ENCODE measurements at places on chromosomes 11 and 22.

GRCh38 chr11:111001986-111002611 is 243.4 kb upstream of the POU2AF2 start:
- DNase-seq = peak; percentile 37

DNA sequence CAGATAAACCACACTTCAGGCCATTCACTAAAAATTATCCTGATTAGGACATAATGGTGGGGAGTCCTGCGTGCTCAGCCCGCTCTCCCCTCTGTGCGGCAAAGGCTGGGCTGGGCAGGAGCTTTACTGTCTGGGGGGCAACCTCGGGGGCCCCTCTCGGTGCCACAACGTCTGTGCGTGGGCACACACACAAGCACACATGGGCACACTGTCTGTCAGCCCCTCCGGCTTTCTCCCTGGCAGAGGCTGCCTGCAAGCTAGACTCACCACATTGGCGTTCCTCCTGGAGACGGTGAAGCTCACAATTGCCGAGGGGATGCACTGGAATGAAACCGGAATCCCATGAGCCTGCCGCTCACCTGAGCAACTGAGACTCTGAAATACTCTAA is 5.2 kb downstream of the MLC1 start:
- DNase-seq = no peak

DNA sequence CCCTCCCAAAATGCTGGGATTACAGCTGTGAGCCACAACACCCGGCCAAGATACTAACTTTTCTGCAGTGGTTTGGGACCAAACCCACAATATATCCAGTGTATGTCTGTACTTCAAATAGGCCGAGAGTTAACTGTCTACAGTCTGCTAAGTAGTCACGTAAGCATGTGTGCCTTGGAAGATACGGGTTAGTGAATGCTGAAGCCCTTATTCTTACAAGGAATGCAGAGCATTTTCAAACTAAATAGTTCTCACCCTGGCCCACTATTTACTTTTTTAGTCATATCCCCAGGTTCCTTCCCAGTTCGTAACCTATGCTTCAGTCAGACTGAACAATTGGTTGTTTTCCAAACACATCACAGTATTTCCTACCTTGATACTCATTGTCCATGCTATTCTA is 176.0 kb downstream of the WNT11 start:
- DNase-seq = no peak

GRCh38 chr11:117232092-117232878 is at the start of gene RNF214:
Gene RNF214, plus strand, starts transcription at chr11:117232671. Its CDS starts 1,602 bp downstream, at chr11:117234273.
- peak; percentile 96 for DNase-seq

- DNase-seq = no peak
Observed at GRCh38 chr22:23751441-23751996, 607 bp upstream of the ZNF70 start.

- DNase-seq = no peak
Observed at GRCh38 chr11:15863411-15863810, 492.9 kb downstream of the SOX6 start.

DNA sequence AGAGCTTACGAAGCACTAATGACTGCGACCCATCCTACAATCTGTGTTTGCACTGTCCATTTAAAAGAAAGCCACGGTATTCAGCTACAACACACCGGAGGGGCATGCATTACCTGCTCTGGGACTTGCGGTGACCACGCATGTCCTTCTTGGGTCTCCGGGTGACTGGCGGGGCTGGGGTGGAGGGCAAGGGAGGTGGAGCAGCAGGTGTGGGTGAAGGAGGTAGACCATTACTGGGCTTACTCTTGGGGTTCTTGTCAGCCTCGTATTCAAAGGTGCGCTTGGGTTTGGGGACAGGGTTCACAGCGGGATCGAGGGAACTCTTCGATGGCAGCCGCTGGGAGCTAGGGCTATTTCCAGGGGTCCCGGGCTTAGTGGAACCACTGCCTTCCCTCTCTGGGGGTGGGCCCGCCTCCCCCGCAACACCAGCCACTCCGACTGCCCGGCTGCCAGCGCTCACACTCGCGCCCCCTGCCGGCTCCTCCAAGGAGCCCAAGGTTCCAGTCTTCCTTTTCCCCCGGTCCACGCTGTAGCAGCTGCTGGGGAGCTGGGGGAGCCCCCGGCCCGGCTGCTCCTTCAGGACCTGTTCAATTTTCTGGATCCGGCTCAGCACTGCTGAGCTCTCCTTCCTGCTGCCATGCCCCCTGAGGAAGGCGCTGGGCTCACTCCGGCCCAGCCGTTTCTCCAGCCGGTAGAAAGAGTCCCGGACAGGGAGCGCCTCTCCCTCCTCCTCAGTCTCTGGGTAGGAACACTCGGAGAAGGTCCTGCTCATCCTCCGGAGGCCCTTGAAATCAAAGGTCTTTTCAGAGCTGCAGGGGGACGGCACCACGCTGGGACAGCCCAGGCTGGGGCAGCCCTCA is 47.5 kb downstream of the RPL27A start:
- no peak for DNase-seq

- DNase-seq = no peak
Observed at GRCh38 chr11:110530900-110531741, 101.4 kb downstream of the FDX1 start.

DNA sequence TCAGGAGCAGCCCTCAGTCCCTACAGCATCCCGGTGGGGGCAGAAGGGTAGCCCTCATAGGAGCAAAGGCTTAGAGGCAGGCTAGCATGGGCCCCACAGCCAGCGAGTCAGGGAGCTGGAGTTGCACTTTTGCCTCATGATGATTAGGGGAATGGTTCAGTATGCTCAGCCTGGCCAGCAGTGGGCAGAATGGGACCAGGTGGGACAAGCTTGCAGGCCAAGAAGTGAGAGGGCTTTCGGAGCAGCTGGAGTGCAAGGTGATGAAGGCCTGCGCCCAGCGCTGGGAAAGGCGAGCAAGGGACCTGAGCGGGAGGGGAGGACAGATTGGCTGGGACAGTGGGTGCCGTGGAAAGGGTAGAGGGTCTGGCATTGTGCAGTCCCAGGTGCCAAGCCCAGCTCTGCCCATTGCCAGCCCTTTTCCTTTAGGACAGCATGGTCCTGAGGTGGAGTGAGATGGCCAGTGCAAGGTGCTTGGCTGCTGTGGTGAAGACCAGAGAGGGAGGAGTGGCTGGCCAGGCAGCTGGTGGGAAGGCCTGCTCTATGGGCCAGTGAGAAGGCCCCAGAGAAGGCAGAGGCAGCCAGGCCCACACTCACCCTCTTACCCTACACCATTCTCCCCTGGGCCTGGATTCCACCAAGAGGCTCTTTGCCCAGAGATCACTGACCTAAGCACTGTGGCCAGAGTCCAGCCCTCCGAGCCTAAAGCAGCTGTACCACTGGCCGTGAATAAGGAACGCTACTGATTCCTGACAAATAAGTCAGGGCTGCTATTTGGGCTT is 47.9 kb upstream of the SUSD2 start:
- no peak for DNase-seq

DNA sequence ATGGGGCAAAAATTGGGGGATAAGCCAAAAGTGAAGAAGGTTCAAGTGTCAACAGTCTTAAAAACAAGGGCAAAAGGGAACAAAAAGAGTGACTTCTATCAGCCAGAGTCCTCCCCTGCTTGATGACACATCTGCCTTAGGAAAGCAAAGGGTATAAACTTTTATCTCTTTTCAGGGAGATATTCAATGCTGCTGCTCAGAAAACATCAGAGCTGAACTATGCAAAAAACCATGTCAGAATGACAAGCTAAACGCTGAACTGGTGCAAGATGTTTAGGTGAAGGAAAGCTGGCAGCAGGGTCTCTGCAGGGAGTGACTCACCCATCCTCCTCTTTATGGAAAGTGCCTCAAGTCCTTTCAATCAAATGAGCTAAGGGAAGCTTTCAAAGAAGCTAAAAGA is 24.7 kb downstream of the ALG9 start:
- peak; percentile 32 for DNase-seq

- DNase-seq = peak; percentile 92
Observed at GRCh38 chr11:16785520-16786128, 47.2 kb downstream of the C11orf58 start.

DNA sequence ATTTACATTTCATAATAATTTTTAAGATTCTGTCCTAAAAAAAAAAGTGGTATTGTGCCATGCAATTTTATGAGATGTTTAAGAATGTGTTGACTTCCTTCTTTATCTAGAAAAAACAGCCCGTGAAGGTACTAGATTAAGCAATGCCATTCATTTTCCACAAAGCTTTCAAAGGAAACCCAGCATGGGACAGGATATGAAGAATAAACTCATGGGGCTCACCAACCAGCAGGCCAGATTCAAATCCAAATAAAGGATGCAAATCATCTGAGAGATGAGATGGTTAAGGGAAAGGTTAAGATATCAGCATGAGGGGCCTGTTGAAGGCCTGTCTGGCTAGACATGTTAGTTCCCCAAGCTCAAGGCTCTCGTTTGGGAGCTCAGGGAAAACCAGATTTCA is 199.1 kb downstream of the SWAP70 start:
- DNase-seq = no peak

GRCh38 chr11:110972640-110973039 is 260.4 kb upstream of the ARHGAP20 start:
- peak; percentile 38 for DNase-seq

GRCh38 chr11:111777094-111778046 is 11.2 kb upstream of the PPP2R1B start:
- DNase-seq = peak; percentile 62

DNA sequence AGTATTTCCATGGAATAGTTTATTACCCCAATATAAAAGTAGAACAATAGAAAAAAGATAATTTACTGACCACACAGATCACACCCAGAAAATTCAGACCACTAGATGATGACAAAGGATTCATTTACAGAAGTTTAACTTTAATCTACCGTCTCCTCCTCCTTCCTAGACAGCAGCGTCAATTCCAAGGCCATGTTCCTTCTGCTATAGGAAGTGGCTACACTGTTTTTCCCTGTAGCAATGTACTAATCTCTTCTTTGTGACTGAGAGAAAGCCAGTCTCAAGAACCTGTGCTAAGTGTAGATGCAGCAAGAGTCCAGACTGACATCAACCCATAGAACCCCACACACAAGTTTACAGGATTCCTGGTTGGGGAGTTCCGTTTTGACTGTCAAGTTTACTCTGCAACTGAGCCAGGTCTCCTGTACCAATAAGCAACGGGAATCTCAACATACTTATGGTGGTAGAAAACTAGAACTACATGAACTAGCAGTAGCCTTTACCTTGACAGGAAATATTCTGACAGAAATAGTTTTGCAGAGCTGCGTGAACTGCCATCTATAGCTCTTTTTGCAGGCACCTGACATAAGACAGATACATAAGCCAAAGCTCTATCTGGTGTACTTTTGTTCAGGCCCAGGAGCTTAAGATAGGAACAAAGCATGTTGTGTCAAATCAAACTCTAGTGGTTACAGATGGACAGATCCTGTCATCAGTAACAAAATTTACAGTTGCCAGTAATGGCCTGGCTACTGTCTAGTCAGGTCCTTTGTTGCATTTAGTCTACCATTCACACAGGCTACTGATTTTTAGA is 42.9 kb downstream of the MRTFA start:
- no peak for DNase-seq

- DNase-seq = no peak
Observed at GRCh38 chr11:103681855-103682254, 354.6 kb upstream of the DDI1 start.

DNA sequence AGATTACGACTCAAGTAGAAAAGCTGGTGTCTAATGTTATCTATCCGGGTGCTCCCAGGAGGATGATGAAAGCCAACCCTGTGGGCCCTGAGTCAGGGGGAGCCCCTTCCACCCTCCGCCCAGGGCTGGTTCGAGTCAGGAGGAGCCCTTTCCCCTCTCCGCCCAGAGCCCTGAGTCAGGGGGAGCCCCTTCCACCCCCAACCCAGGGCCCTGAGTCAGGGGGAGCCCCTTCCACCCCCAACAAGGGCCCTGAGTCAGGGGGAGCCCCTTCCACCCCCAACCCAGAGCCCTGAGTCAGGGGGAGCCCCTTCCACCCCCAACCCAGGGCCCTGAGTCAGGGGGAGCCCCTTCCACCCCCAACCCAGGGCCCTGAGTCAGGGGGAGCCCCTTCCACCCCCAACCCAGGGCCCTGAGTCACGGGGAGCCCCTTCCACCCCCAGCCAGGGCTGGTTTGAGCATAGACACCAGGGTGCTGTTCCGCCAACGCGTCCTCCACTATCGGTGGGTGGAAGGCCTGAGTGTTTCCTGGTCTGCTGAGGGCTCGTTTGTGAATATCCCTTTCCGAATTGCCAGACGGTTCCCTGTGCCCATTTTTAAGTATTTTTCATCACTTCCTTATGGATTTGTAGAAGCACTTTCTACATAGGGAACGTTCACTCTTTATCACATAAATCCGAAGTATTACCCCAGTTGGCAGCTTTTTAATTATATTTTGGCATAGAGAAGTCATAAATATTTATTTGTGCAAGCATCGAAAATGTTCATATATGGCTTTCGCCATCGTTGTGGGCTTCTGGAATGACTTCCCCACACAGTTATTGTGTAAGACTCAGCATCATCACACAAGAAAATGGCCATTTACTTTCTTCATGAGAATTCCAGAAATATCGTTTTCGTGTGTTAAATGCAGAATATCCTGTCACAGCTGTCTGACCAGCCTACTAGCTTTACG is 380.6 kb downstream of the BRD1 start:
- no peak for DNase-seq

GRCh38 chr11:120413480-120413879 is 77.3 kb downstream of the ARHGEF12 start:
- DNase-seq = peak; percentile 11

GRCh38 chr11:13375798-13376197 is 87.2 kb downstream of the BTBD10 start:
- no peak for DNase-seq

DNA sequence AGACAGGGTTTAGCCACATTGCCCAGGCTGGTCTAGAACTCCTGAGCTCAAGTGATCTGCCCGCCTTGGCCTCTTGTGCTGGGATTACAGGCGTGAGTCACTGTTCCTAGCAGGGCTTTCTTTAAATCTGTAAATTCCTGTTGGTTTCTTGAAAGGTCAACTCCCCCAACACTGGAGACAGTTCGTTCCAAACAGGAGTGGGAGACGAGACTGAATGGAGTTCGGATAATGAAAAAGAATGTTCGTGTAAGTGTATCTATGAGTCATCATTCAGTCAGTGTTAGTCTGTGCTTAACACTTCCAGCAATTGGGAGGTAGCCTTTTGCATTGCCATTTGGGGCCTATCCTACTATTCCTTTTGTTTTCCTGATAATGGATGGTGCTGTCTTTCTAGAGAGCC is 10.0 kb upstream of the BACE1-AS start:
- peak; percentile 77 for DNase-seq

All from hepatic stellate cell (primary cell).